Activated T-cell treated with anti-CD3 and anti-CD28 coated beads for 24 hours (primary cell): ENCODE measurements at places on chromosomes 1 and 21.

- DNase-seq = no peak
Measured at GRCh38 chr1:87878873-87879272, 550.2 kb downstream of the LMO4 start.

- no peak for DNase-seq
Measured at GRCh38 chr21:42189431-42189830, 29.5 kb upstream of the ABCG1 start.

DNA sequence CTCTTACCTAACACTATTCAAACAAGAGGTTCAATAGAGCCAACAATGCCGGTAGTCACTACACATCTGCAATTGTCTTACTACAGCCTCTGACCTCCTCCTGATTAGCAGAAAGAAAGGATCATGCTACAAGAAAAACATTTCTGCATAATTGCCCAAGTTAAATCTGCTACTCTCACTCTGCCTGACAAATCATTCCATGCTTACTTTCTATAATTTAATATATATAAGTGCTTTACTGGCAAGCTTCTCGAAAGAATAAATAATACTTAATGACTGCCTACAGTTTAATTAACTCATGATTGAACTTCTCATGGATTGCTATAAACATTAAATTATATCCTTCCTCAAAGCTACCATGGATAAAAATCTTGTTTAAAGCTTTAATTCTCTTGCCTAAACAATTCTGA lies 156.0 kb downstream of the SLC45A1 start:
- no peak for DNase-seq

DNA sequence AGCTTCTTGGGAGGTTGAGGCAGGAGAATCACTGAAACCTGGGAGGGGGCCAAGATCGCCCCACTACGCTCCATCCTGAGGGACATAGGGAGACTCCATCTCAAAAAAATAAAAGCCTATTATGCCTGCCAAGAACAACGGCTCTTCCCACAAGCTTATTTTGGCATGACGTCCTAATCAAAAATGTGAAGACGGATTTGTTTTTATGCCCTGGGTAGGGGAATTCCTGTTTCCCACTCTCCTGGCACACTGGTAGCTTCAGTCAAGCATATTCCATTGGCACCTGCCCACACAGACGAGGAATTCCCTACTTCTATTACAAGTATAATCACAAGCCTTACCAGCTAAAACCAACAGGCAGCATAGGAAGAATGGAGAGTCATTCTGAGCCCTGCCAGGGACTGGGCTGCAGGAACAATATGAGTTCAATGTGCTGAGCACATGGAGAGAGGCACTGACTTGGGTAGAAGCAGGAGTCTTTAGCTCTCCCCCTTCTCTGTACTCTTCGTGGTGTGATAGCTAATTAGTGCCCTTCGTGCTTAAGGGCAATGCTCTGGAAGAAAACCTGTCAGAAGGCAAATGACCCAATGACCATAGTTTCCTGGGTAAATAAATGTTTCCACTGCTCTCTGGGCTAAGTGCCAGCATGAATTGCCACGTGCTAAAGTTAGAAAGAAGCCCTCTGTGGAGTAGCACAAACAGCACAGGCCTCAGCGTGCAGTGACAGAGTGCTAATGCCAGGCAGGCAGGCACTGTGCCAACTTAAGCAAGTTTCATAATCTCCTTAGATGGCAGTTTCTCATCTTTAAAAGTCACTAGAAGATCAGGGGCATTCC lies 16.8 kb downstream of the TNFSF4 start:
- DNase-seq = no peak

DNA sequence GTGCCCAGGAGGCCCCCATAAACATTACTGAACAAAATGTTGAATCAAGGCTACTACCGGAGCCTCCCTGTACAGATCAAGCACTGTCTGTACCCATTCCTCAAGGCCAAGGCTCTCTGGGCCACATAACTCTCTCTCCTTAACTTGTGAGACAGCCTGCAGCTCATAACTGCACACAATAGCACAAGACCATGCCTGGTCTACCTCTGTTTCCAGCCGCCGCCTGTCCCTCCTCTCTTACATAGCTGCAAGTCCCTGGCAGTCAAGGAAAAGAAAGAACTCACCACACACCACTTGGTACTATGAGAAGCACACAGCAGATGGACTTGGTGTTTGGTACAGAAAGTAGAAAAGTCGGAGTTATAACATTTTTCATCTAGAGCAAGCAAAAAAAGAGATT lies 91.1 kb downstream of the SSBP3 start:
- no peak for DNase-seq

- peak; percentile 7 for DNase-seq
Measured at GRCh38 chr1:119275145-119276134, 93.1 kb upstream of the HAO2 start.

- DNase-seq = no peak
Measured at GRCh38 chr1:189708674-189709073, 769.0 kb downstream of the BRINP3 start.

DNA sequence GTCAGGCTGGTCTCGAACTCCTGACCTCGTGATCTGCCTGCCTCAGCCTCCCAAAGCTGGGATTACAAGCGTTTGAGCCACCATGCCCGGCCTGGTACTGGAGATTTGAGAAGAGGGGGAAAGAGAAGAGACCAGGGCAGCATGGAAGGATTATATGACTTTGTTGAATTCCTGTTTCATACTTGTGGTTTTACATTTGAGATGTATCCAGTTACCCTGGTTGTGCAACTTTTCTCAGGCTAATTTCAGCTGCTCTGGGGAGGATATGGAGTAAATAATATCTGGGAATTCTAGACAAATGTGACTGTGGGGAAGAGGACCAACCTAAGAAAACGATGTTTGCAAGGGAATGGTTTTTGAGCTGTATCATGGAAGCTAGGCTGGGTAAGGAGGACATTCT lies 89.5 kb upstream of the GREM2 start:
- DNase-seq = no peak

DNA sequence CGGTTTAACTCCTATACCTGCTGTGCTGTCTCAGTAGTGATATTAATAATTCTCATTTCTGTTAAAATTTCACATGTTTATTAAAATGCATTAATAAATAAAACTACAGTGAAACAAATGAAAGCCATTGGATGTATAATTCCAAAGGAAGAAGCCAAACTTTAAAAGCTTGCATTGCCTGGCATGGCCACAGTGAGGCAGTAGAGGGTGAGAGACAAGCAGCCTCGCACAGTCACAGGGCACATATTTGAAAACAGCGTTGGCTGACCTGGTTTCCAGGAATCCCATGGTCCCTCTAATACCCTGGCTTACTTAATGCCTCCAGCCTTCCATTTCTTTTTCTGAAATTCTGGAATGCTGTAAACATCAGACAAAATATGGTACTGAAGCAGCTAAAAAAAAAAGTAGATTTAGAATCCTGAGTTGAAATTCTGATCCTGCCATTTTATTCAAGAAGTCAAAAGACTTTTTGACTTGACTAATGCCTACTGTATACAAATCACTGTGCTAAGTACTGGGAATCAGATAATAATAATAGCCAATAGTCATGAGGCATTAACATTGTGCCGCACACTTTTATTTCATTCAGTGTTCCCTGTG lies 6.7 kb upstream of the RNASEL start:
- DNase-seq = peak; percentile 54

GRCh38 chr1:209171151-209171550 lies 412.4 kb upstream of the CAMK1G start:
- no peak for DNase-seq

DNA sequence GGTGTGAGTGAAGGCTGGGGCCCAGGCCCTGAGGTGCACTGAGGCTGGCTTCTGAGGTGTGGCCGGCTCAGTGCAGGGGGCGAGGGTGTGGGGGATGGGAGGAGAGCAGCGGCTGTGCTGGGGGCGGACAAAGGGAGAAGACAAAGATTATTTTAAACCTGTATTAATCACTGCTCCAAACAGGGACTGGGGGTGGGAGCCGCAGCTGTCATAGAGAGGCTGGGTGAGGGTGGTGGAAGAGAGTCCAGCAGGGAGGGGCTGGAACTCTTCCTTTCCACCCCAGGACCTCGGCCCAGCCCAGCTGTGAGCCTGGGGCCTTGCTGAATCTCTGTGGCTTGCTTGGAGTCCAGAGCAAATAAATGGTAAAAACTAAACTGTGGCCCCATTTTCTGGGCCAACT lies 106.9 kb downstream of the KCND3 start:
- no peak for DNase-seq

DNA sequence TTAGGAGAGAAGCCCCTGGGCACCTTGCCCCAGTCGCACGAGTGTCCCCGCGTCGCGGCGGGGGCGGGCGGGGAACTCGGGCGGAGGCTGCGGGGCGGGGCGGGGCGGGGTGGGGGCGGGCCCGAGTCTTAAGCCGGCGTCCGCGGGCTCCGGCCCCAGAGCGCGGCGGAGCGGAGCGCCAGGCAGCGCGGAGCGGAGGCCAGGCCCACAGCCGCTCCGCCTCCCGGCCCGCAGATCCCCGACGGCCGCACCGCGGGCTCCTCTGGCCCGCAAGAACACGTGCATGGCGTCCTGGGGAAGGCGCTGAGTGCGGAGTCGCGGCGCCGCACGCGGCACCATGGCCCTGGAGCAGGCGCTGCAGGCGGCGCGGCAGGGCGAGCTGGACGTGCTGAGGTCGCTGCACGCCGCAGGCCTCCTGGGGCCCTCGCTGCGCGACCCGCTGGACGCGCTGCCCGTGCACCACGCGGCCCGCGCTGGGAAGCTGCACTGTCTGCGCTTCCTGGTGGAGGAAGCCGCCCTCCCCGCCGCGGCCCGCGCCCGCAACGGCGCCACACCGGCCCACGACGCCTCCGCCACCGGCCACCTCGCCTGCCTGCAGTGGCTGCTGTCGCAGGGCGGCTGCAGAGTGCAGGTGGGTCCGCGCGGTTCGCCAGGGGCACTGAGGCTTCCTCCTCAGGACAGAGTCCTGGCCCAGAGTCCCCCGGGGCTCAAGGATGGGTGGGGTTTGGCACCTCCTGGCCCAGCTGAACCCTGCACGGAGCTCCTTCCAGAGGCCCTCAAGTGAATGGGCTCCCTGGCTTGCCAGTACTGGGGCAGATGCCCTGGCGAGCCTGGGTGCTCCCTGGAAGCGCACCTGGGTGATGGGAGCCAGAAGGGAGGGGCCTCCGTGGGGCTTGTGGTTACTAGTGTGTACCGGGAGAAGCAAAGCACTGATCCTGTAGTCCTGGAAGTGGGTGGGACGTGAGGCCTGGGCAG lies at the start of gene ESPN:
Gene ESPN, plus strand, starts transcription at position 158 of the 975 bp plus-strand sequence. Its CDS starts 180 bp downstream, at position 338.
- no peak for DNase-seq

- no peak for DNase-seq
Measured at GRCh38 chr1:82346141-82346540, 545.4 kb downstream of the ADGRL2 start.

- peak; percentile 11 for DNase-seq
Measured at GRCh38 chr1:166884040-166884642, 8.1 kb upstream of the TADA1 start.

DNA sequence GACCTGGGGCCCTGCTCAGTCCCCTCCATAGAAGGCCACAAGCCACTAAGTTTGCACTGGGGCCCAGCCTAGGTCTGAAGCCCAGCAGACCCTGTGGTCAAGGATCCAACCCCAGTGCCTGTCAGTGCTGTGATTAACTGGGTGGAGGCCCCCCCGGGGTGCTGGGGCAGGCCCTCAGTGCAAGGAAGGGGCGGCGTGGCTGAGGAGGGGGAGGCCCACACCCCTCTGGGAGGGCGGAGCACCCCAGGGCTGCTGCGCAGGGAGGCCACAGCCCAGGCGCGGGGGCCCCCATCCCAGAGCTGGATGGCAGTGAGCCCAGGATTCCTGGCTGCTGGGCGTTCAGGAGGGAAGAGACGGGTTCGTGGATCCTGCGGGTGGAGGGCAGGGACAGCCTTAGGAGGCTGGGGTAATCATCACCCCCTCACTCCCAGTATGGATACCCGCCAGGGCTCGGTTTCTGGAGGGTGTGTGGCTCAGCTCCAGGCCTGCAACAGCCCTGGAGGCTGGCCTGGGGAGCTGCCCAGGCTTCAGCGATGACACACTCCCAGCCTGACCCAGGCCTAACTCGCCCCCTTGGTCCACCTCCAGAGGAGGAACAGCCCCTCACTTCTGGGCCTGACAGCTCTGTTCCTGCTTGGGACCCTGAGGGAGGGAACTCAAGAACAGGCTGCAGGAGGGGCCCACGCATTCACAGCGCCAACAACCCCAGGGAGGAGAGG lies 890 bp downstream of the GJC2 start:
- DNase-seq = no peak

- no peak for DNase-seq
Measured at GRCh38 chr1:112698366-112699310, 8.3 kb downstream of the RHOC start.

DNA sequence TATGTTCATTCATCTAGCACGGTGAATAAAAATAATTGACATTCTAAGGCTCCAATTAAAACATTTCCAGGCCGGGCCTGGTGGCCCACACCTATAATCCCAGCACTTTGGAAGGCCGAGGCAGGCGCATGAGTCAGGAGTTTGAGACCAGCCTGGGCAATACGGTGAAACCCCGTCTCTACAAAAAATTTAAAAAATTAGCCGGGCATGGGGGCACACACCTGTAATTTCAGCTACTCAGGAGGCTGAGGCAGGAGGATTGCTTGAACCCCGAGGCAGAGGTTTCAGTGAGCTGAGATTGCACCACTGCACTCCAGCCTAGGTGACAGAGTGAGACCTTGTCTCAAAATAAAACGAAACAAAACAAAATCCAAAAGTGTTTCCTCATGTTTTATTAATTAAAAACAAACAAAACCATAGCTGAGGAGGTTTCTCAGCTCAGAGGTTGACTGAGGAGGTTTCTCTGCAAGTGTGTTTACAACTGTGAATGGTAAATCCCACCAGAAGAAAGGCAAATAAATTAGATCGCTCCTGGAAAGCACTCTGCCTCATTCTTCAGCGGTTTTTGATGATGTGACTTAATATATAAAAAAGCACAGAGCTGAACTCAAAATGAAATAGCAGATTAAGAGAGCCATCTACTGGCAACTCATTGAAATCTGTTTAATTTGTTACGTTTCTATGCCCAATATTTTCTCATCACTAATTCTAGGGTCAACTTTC lies 37.7 kb upstream of the ATG4C start:
- DNase-seq = no peak

DNA sequence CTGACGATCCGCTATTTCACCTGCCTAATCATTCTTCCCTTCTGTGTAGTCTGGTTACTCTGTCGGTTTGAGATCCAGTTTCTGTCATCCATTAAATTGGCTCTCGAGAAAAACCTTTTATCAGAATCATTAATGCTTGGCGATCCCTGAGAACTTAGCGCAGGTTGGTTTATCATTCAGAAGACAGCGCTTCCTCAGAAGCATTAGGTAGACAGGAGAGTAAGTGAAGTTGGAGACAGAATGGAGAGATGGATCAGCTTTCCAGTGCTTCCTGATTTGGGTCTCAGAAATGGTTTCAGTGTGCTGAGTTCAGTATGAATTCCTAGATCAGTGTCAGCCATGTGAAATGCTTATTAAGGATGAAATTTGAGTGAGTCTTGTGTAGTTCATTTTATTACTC lies 1.3 kb downstream of the USP1 start:
- DNase-seq = no peak

GRCh38 chr1:222643606-222643937 lies 25.7 kb downstream of the MIA3 start:
- DNase-seq = no peak

GRCh38 chr1:152451254-152451653 lies 37.2 kb upstream of the CRNN start:
- no peak for DNase-seq

- DNase-seq = no peak
Measured at GRCh38 chr1:153262070-153262366, 2.5 kb downstream of the LORICRIN start.
